ENCODE measurements at places on chromosomes 6 and 20.

GRCh38 chr6:12291839-12292604, 1.9 kb downstream of the EDN1 start:
- no peak for DNase-seq

GRCh38 chr6:6392214-6393068, 72.0 kb upstream of the F13A1 start:
- DNase-seq = no peak

- no peak for DNase-seq
These were observed 141.7 kb downstream of the MTFR2 start for GRCh38 chr6:136108361-136108945.

DNA sequence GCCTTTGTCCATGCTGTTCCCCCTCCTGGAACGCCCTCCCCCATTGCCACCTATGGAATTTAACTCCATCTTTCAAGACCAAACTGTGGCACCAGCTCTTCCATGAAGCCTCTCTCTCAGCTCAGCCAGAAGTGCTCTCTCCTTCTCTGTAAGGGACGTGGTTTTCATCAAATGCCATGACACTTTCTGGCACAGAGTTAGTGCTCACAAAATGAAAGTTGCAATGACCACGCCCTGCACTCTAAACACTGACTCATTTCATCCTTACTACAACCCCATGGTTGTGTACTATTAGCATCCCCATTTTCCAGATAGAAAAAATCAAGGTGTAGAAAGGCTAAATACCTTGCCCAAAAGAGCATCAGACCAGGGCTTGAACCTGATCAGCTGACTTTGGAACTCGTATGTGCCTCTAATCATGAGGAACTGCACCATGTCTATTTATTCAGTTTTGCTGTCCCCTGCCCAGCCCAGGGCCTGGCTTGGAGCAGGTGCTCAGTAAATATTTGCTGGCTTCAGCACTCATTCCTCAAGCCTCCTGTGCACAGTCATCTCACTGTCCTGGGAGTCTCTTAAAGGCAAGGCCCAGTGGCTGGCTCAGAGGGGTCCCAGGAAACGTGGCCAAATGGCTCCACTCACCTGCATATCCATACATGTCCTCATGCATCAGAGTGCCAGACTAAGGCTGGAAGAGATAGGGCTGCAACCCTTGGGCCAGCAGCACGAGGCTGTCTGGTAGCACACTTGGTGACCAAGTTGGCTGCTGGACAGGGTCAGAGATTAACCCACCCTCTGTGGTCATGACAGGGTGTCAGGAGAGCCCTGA, 77.9 kb downstream of the MRPL14 start:
- DNase-seq = no peak

- no peak for DNase-seq
These were observed 543.1 kb upstream of the IRAK1BP1 start for GRCh38 chr6:78324213-78324612.

DNA sequence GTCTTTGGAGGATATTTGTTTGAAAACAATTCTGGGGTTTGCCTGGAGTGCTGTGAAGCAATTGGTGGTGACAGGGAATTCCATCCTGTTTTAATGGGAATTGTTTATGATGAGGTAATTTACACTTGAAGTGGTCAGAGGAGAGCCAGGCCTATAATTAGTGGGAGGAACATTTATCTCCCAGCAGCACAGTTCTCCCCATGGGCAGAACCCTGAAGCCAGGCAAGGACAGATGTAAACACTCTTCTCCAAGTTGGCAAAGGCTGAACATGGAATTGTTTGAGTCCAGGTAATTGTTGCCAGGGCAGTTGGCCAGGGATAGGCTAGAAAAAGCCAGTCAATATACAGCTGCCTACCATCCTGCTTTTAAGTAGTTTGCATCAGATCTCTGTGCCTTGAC, 789.7 kb downstream of the FRK start:
- no peak for DNase-seq

GRCh38 chr6:154468760-154469159, 41.7 kb downstream of the CNKSR3 start:
- DNase-seq = no peak

DNA sequence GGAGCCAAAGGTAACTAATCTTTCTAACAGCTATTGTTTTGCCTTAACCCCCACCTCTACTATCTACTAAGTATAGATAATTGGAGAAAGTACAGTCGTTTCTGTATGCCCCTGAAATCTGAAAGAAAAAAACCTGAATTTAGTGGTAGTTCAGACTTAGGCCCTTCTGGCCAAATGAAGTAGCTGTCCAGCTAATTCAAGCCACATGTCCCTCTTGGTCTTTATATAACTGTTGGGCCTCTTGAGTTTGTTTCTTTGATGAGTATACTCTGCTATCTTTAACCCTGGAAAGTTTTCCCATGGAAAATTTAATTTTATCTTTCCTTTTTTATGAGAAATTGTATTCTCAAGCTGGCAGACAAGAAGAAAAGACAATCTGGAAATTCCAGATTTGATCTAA, 73.0 kb upstream of the FAM8A1 start:
- no peak for DNase-seq

DNA sequence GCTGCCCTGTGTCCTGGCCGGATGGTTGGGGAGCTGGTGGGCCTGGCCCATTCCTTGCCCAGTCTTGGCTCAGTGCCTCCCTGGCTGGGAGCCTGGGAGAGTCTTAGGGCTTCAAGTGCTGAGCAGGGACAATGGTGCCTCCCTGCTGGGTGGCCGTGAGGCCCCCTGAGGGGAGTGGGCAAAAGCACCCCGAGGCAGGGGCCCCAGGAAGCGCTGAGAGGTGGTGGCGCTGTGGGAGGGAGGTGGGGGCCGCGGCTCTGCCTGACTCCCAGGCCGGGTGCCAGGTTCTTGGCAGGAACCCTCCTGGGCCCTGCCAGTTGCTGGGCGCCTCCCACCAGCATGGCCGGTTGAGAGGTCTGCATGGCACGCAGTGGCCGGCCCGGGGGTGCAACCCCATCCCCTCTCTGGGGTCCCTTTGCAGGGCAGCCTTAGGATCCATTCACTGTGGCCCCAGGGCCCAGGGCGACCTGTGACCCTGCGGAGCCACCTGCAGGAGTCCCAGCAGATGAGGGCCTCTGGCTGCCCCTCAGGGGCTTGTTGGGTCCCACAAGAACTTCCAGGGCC, 9.2 kb upstream of the RPS21 start:
- no peak for DNase-seq

DNA sequence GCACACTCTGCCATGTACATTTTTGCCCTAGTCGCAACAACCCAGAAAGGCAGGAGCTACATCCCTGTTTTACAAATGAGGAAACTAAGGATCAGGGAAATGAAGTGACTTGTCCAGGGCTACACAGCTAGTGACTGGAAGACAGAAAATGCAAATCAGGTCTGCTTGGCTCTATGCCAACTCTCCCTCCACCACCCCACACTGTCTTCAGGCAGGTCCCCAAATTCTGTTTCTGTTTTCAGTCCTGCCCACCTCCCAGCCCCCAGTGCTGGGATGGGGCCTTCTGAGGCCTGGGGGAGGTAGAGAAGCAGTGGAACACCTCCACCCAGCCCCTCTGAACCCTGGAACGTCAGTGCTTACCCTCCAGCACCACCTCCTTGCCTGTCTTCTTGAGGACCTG, 5.1 kb downstream of the SNTA1 start:
- DNase-seq = no peak

GRCh38 chr6:79964607-79965081, 17.3 kb upstream of the ELOVL4 start:
- no peak for DNase-seq

DNA sequence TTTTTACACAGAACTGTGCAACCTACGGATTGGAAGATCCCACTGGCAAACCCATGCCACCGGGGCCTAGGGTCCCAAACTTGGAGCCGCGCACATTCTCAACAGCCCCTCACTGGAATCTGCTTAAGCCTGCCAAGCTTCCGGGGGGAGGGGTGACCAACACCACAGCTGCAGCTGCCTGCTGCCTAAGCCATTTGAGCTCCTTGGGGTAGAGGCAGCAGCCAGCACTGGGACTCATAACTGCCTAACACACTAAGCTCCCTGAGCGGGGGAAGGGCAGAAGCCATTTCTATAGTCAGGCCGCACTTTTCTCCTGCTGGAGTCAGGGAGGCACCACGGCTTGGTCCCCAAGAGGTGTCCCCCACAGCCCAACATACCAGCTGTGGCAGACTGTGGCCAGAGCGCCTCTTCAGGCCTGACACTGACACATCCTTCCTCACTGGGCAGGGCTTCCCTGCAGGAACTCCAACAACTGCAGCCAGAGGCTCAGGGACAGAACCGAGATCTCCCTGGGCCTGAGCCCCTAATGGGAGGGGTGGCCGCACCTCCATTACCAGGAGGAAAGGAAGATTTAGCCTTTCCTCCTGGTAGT, 270.3 kb upstream of the ECI2 start:
- DNase-seq = no peak

- no peak for DNase-seq
These were observed 1310.5 kb upstream of the CITED2 start for GRCh38 chr6:140684776-140685550.

DNA sequence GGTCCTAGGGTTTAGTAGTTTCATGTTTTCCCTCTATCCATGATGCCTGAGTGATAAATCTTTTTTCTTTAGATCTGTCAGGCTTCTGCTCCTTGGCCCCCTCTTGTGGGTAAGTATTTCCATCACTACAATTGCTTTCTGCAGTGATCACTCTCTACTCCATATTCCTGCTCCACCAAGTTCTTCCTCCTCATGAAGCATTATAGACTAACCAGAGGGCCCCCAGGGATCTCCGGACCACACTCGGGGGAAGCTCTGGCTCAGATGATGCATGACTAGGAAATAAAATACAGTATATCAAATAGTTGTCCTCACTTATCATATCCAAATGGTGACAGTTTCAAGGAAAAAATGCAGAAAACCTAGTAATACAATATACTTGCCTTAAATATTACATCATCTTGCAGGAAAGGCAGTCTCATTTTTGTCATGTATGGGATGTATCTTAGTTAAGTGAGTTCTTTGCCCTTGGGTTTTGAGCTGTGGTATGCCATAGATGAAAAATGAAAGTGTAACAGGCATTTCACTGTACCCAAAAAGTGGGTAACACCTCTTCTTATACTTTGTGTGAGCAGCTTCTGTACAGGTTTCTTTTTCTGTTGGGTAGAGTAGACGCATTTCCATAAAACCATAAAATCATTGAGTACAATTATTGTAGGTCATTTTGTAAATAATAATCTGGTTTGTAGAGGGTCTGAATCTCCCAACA, 200.9 kb upstream of the EYA4 start:
- DNase-seq = no peak

- no peak for DNase-seq
These were observed 69.1 kb downstream of the LCA5 start for GRCh38 chr6:79468116-79468515.

GRCh38 chr6:155444120-155444917, 11.3 kb downstream of the NOX3 start:
- DNase-seq = no peak

GRCh38 chr6:157980288-157981131, 1.2 kb upstream of the SYNJ2 start:
- no peak for DNase-seq

DNA sequence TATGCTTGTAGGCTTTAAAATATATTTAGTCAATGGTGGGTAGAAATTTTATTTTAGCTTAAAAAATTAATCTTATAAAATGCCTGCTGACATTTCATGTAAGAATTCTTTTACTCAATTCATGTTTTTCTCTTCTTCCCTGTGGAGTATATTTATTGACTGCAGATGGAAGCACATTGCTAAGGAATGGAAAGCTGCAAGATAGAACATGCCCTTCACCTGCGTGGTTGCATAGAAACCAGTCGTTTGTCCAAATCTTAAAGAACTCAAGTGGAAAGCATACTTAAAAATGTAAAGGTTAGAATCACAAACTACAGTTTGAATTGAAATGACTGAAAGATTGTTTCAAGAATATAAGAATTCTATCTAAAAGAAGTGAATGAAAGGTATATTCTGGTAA, 30.7 kb downstream of the C6orf163 start:
- DNase-seq = no peak

DNA sequence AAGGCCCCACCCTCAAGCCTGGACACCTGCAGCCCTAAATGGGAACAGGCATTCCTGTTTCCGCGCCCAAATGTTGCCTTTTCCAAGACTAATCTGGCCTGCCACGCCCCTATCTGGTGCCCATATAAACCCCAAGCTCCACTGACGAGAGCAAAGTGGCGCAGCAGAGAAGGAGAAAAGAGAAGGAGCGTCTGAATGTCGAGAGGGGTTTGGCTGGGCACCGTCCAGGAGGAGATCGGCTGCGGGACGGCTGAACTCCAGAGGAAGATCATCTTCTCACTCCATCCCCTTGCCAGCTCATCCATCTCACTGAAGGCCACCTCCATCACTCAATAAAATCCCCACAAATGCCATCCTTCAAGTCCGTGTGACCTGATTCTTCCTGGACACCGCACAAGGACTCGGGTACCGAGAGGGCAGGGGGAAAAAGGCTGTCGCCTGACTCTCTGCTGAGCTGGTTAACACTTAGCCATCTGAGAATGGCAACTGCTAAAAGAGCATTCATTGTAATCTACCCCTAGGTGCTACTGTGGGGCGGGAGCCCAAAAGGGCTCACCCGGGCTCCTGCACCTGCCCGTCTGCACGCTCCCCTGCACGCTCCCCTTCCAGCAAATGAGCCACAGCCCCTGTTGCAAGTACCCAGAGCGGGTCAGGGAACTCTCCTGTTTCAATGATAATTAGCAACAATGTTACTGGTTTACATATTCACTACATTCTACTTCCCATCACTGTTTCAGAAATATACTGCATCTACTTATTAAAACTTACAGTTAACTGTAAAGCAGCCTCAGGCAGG, 23.5 kb downstream of the TAF4 start:
- DNase-seq = no peak

GRCh38 chr6:19205076-19205475, 632.1 kb upstream of the ID4 start:
- no peak for DNase-seq

GRCh38 chr6:167663784-167664443, 162.8 kb upstream of the AFDN start:
- DNase-seq = no peak

GRCh38 chr20:673603-674001, 2.0 kb downstream of the SCRT2 start:
- no peak for DNase-seq

DNA sequence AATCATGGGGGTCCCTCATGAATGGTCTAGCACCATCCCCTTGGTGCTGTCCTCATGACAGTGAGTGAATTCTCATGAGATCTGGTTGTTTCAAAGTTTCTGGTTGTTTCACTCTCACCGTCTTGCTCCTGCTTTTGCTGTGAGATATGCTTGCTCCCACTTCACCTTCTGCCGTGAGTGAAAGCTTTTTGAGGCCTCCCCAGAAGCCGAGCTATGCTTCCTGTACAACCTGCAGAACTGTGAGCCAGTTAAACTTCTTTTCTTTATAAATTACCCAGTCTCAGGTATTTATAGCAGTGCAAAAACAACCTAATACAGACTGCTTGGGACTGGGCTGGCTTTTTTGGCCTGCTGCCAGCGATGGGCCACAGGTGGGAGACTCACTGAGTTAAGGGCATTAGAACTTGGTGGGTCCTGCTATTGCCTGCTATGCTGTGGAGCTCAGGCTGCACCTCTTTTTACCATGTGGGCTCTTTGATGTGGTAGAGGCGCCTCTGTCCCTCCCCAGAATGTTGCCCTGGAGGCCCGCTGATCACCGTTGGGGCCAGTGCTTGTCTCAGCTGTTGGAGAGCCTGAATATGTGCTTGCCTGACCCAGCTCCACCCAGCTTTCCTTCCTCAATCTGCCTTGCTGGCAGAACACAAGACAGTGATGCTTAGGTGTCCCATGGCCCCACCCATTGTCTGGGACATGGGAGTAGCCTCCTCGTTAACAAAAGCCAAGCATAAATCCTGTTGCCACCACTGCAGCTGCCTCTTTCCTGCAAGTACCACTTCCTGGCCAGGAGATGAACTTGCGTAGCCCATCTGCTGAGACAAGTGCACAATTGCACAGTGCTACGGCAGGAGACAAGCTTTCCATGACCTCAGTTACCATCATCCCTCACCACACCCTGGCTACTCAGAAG, 47.1 kb downstream of the IGF2R start:
- no peak for DNase-seq
